ENCODE measurements at places on chromosomes 6 and 20.

- no peak for DNase-seq
Observed at GRCh38 chr6:96582021-96582420, 19.1 kb downstream of the FHL5 start.

GRCh38 chr6:36600564-36601146, 6.5 kb downstream of the SRSF3 start:
- no peak for DNase-seq

GRCh38 chr6:15073344-15073789, 172.5 kb upstream of the JARID2 start:
- no peak for DNase-seq

DNA sequence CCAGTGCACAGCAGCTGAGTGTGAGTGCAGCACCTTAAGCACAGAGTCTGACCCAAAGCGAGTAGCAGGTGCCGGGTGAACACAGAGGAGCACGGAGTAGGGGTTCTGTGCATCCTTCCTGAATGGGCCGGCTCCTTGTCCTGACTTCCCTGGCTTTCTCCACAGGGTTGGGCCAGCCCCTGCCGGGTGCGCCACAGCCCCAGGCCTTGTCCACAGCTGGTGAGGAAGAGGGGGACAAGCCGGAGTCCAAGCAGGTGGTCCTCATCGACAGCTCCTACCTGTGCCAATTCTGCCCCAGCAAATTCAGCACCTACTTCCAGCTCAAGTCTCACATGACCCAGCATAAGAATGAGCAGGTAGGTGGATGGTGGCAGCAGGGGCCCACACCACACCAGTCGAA, 34.9 kb downstream of the ZNF341 start:
- no peak for DNase-seq

DNA sequence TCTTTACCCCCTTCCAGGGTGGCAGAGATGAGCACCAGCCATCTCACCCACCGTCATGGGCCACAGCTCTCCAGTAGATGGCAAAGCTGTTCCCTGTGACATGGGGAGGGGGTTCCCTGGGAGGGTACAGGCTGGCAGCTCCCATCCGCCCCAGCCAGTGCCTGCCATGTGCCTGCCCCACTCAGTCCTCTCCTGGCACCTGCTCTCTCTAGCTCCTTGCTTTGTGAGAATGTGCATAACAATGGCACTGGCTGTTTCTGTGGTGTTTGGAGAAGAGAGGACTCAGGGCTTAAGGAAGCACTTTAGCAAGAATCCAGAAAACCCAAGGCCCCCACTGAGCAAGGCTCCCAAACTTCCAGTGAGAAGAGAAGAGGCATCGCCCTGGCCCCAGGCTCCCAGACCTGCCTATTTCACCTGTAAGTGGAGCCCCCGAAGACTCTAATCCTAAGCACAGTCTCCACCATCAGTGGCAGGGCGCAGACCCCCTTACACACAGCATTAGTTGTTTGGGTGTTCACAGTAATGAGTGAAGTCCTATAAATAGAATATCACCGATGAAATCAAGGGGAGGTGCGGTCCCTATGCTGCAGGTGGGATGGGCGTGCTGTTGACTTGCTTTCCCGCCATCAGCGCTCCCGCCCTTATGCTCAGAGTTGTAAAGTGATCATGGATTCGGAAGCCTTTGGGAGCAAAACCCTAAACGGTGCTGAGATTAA, 110.2 kb downstream of the AGPAT4 start:
- DNase-seq, result no peak

DNA sequence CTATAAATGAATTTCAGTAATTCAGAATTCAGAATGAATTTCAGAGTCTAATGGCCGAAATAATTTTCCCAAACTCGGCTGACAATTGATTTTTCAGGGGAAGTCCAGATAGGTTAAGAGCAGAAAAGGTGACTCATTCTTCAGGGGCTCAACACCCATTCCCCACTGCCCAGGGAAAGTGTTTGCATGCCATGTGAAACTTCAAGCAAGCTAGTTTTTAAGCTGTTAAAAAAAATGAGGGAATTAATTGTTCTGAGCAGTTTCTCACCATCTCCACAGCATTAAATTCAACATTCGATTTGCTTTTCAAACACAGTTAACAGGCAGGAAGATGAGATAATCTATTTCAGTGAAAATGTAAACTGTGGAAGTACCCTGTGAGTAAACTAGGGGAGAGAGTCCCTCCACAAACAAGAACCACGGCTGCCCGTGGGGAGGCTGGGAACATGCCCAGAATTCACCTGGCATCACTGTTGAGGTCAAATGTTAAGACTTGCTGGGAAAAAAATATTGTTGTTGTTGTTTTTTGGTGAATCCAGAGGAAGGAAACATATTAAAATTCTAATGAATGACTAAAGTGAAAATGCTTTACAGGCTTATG, 650.8 kb upstream of the AGPAT4 start:
- no peak for DNase-seq

- DNase-seq, result no peak
Observed at GRCh38 chr20:37471741-37472235, 49.3 kb upstream of the NNAT start.

- DNase-seq, result no peak
Observed at GRCh38 chr6:162973151-162973872, 245.5 kb downstream of the PACRG start.

DNA sequence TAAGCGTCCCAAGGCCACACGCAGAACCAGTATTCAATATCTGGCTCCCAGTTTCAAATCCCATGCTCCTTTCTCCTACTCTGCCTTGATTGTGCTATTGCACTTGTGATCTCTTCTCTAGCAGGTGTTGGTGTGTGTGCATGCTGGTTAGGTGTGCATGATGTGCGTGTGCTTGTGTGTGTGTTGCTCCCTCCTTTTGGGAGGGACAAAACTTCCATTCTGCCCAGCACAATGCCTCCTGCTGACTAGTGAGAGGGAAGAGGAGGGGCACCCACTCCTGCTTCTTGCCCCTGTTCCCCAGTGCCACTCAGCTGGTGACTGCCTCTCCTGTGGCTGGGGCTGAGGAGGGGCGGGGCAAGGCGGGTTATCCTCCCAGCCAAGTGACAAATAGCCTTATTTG, 19.7 kb downstream of the CD40 start:
- DNase-seq, result no peak

- no peak for DNase-seq
Observed at GRCh38 chr6:165060720-165061119, 248.7 kb downstream of the C6orf118 start.

DNA sequence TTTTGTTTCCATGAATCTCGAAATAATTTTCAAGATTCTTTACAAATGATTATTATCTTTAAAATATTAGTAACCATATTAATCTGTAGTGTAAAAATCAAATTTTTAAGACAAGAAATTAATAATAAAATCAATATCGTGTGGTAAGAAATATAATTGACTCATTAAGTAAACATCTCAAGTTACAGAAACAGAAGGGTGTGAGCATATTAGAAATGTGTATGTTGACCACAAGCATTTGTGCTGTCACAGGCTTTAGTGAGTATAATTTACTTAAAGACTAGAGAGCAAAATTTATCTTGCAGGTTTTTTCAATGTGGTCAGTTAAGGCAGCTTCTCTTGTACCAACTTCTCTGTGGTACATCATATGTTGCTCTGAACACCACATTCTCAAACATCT, 566.5 kb upstream of the IRAK1BP1 start:
- DNase-seq, result no peak

- DNase-seq, result no peak
Observed at GRCh38 chr6:137519629-137520176, 25.5 kb upstream of the OLIG3 start.

DNA sequence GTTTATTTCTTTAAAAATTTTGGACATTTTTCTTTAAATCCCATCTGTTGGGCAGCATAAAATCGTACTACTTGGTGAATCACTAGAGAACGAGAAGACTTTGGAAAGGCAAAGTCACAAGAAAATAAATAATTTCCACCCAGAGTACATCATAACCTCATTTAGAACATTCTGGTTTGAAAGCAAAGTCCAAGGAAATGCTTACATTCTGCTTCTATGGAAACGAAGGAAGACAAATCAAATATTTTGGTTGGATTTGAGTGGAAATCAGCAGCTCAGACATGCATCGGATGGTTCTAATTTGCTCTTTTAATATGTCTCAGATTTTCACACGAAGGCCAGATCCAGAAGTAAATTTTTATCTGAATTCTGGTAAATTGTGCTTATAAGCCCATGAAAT, 60.7 kb upstream of the LTV1 start:
- no peak for DNase-seq

GRCh38 chr6:82364087-82365015, 734 bp downstream of the TPBG start:
- peak; percentile 55 for DNase-seq

DNA sequence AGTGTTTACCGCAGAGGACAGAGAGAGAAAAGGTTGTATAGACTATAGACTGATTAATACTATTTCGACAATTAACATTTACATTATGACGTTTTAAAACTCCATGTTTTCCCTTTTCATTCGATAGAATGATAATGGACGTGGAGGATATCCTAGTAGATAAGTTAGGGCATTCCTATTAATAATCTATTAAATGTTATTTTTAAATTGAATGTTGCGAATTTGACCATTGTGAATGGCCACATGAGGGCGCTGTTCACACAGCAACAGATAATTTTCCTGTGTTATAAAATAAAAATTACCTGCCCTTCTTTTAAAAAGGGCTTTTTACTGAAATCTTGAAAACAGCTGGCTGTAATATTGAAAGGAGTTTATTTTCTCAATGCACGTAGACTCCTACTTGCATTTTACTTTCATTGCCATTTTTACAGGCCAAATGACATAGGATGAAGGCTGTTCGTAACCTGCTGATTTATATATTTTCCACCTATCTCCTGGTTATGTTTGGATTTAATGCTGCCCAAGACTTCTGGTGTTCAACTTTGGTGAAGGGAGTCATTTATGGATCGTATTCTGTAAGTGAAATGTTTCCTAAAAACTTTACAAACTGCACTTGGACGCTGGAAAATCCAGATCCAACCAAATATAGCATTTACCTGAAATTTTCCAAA, 3.3 kb downstream of the ADGRB3 start:
- no peak for DNase-seq

DNA sequence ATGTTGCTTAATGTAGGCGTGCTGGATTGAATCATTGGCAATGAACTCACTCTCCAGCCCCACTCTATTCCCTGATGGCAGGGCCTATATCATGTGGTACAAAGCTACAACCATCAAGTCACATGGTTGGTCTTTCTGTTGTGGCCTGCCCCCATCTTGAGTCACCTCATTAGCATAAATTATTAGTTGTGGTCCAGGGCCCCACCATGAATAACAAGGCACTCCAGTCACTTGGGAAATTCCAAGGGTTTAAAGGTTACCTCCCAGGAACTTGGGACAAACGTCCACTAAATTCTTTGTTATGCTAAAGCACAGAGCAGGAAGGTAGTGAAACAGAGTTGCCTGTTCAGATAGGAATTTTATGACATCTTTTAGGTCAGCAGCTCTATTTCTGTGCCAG, 193.7 kb downstream of the SLC35F1 start:
- DNase-seq, result no peak

GRCh38 chr6:345747-346385, 45.7 kb upstream of the IRF4 start:
- no peak for DNase-seq

DNA sequence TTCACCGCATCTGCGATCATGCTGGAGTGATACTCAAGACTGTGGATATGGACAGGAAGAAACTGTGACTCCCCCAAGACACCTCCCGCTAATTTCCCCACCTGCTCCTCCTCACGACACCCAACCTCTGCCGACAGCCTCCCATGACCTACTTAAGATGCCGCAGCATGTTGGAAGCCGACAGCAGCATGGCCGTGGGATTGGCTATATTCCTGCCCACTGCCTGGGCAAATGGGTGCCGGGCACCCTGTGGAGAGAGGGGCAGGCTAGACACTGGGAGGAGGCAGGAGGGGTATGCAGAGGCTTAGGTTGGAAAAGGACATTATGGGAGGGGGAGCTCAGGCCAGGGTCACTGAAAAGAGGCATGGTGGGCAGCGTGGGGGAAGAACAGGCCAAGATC, 4.5 kb downstream of the IDH3B start:
- DNase-seq, result no peak

- no peak for DNase-seq
Observed at GRCh38 chr6:96156425-96156824, 140.7 kb downstream of the FUT9 start.

DNA sequence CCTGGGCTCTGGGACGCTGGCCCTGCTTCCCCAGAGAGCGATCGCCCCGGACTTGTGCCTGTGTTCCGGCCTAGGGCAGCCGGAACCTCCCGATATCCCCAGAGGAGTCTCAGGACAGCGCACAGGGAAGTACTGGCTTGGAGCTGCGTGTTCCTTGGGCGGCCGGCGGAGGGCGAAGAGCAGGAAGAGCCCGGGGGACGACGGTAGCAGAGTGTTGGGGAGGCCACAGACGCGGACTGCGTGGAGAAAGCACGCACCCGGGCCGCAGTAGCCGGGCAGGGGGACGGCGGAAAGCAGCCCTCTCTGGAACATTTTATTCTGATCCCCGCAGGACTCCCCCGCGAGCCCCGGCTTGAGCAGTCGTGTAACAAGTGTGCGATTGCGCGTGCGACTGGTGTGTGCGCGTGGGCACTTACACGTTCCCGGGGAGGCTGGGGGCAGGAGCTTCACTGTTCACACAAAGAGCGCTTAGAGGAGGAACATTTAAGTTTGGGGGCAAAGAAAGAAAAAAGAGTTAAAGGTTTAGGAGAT, 36.1 kb downstream of the NCR2 start:
- no peak for DNase-seq

DNA sequence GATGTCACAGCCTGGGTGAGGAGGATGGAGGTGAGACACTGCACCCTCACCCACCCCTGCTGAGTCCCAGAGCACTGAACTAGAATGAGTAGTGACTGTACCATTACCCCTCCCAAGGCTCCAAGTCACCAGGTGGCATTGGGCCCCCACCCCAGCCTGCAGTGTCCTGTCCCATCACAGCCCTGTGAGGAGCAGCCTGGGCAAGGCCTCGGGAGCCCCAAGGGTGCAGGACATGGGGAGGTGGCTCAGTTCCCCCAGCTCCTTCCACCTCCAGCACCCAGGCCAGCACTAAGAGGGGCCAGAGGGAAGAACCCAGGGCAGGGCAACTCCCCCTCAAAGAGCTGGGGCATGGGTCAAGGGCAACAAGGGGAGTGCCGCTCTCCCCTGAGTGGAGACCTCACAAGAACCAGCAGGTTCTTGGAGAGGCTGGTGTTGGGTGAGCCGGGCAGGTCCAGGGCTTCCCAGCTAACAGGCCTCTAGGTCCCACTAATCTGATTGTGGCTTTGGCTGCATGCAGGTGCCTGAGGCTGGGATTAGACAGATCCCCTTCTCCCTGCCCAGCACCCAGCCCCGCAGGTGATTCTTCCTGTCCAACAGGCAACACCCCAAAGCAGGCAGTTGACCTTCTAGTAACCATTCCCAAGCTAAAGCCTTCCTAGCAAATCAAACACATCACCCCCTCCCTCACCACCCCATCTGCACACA, 2.6 kb downstream of the CST4 start:
- DNase-seq, result no peak

Data from amniotic stem cell (primary cell).